ENCODE measurements at places on chromosomes 2 and 18. TPM values are rescaled to one million over a fixed set of nuclear protein-coding genes. Genes with fewer than 3 reads are reported as not detected.

FHOD3 gene
- total RNA-seq, result not detected

GRCh38 chr18:23131693-23132319, 3.5 kb upstream of the CABLES1 start:
- H3K4me3 ChIP-seq, result no peak overlapping the region
- H3K27ac ChIP-seq, result no peak overlapping the region
- H3K36me3 ChIP-seq, result no peaks in the 10 kb centered on the region

TLX2 gene
- total RNA-seq, result 0.37 TPM

DNA sequence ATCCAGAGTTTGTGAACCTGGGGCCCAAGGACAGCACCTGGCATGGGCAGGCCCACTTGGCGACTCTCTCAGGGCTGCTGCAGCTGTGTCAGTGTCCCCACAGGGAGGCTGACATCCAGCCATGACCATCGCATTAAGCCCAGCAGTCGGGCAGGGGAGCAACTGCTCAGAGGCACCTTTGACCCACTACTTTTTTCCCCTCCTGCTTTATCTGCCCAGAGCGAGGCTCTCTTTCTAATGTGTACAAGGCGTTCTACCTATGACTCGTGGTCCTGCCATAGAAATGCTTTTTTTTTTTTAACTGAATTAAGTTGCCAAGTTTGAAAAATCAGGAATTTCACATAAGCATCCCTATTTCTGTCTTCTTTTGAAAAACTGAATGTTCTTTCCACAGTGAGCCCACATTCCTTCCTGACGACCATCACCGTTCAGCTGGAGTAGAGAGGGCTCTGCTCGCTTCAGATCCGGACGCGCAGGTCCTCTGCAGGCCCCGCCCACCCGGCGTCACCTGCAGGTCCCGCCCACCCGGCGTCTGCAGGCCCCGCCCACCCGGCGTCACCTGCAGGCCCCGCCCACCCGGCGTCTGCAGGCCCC, 403 bp upstream of the CLUL1 start:
- H3K4me3 ChIP-seq, result no peak overlapping the region
- no peak for DNase-seq

HNMT gene
- total RNA-seq, result 0.61 TPM

KCNG3 gene
- total RNA-seq, result 0.09 TPM

GRCh38 chr2:38982498-38982897, 92.8 kb downstream of the ARHGEF33 start:
- H3K27ac ChIP-seq, result no peak overlapping the region
- H3K4me3 ChIP-seq, result no peak overlapping the region
- H3K4me1 ChIP-seq, result no peaks in the 10 kb centered on the region
- H3K36me3 ChIP-seq, result peaks cover 7% of the 10 kb centered on the region
- no peak for DNase-seq

DNA sequence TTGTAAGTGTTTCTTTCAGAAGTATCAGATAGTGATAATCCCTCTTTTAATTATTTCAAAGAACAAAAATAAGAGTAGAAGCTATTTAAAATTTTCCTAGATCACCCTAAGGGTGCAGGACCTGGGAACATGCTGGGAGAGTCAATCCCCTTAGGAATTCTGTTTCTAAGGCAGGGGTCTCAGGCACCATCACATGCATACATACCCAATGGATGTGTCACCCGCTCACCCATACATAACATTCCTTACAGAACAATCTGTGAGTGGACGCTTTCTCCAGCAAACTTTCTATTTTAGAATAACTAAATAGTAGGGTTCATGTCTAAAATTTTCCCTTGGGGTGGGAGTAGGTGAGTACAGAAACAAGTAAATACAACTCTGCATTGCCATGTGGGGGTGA, 8.4 kb downstream of the DSEL start:
- no peaks in the 10 kb centered on the region for H3K4me1 ChIP-seq
- no peak overlapping the region for H3K27ac ChIP-seq
- no peaks in the 10 kb centered on the region for H3K27me3 ChIP-seq
- no peaks in the 10 kb centered on the region for H3K36me3 ChIP-seq
- DNase-seq, result no peak
- H3K4me3 ChIP-seq, result no peak overlapping the region

FSIP2 gene
- total RNA-seq, result not detected

- H3K36me3 ChIP-seq, result no peaks in the 10 kb centered on the region
- peaks cover 30% of the 10 kb centered on the region for H3K4me1 ChIP-seq
- no peaks in the 10 kb centered on the region for H3K27me3 ChIP-seq
Observed at GRCh38 chr18:23929362-23929930, 85.1 kb upstream of the TTC39C start.

GRCh38 chr18:74299746-74300145, 8.0 kb upstream of the CYB5A start:
- H3K27me3 ChIP-seq, result no peaks in the 10 kb centered on the region
- no peak overlapping the region for H3K4me3 ChIP-seq
- H3K4me1 ChIP-seq, result no peaks in the 10 kb centered on the region
- H3K27ac ChIP-seq, result no peak overlapping the region
- no peaks in the 10 kb centered on the region for H3K36me3 ChIP-seq

DNA sequence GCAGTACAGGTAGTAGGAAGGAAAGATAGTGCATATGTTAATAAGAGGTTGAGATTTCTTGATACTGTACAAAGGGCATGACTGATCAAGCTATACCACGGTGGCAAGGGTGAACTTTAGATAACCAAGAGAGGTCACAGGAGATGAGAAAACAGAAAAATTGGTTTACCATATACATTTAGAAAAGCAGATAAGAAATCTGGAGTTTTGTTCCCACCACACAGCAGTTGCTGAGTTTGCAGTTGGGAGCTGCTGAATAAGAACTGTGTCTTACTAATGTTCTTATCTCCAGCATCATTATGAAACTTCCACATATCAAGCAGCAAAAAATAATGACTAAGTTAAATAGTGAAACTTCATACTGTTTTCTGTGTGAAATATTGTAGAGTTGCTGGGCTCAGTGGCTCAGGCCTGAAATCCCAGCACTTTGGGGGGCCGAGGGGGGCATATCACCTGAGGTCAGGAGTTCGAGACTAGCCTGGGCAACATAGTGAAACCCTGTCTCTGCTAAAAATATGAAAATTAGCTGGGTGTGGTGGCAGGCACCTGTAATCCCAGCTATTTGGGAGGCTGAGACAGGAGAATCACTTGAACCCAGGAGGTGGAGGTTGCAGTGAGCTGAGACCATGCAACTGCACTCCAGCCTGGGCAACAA, 12.0 kb upstream of the IMPACT start:
- H3K36me3 ChIP-seq, result no peaks in the 10 kb centered on the region
- no peak for DNase-seq
- no peak overlapping the region for H3K27ac ChIP-seq
- H3K27me3 ChIP-seq, result no peaks in the 10 kb centered on the region
- H3K4me1 ChIP-seq, result no peaks in the 10 kb centered on the region

All from CD8-positive, alpha-beta memory T cell (primary cell).